Activated naive CD8-positive, alpha-beta T cell treated with anti-CD3 and anti-CD28 coated beads for 36 hours (primary cell): ENCODE measurements at places on chromosomes 4 and X.

GRCh38 chr4:179757641-179758040 lies 2315.4 kb upstream of the AGA start:
- no peak for DNase-seq

GRCh38 chrX:106404512-106404911 lies 207.3 kb upstream of the RADX start:
- no peak for DNase-seq

- DNase-seq, result no peak
Measured at GRCh38 chr4:66893807-66894206, 651.5 kb downstream of the CENPC start.

GRCh38 chr4:25406081-25406692 lies 29.1 kb downstream of the ANAPC4 start:
- DNase-seq, result no peak

- DNase-seq, result no peak
Measured at GRCh38 chr4:153260553-153261300, 56.5 kb downstream of the TRIM2 start.

DNA sequence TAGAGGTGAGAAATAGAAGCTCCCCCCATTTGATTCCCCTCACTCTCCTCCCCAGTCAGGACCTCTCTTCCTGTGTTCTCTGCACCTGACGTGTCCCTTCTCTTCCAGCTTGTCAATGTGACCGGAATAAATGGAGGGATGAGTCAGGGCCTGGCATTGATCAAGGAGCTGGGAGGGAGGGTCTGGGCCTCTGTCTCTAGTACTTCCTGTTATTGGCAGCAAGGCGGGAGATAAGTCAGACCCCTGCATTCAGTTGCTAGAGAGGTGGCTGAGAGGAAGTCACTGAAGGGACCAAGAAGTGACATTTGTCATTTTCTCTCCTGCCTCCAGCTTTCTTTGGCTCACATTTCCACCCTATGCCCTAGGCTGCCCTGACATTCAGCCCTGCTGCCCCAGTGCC lies 35.1 kb upstream of the ZNF41 start:
- DNase-seq, result no peak

GRCh38 chr4:184988611-184989010 lies 29.7 kb upstream of the HELT start:
- no peak for DNase-seq

- DNase-seq, result peak; percentile 30
Measured at GRCh38 chr4:102500352-102500695, 835 bp upstream of the NFKB1 start.

DNA sequence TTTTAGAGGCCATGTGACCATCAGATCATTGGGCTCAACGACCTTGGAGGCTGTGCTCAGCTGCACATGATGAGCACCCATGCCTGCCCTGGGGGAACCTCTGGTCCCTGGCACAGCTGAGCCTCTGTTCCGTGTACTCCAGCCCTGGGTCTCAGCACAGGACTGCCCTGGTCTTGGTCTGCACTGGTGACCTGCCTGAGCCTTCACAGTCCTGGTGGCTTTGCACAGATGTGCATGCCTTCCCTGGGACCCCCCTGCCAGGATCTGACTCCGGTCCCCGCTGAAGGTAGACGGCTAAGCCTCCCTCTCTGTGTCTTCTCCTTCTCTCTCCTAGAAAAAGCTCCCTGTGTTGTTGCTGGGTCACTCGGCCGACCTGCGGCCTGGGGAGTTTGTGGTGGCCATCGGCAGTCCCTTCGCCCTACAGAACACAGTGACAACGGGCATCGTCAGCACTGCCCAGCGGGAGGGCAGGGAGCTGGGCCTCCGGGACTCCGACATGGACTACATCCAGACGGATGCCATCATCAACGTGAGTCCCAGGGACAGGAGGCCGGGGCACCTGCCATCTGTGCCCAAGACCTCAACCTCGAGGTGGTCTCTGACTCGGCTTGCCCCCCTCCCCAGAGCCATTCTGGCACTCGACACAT lies 21.6 kb downstream of the HTRA3 start:
- no peak for DNase-seq

DNA sequence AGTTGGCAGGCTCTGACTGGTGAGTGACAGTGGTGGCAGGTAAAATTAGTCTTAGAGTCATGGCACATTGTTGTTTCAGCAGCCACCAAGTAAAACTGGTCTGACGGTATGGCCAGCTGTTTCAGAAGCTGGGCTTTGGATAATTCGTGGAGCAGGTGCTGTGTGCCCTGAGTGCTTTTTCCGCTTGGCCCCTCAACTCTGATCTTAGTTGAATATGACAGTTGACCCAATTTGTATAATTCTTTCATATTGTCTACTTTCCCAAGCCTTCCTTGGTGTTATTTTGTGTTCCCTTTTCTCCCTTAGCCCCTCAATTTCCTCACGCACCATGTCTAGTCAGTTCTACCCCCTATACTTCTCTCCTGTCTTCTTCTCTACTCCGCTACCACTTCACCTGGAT lies 32.0 kb downstream of the CDS1 start:
- DNase-seq, result no peak

DNA sequence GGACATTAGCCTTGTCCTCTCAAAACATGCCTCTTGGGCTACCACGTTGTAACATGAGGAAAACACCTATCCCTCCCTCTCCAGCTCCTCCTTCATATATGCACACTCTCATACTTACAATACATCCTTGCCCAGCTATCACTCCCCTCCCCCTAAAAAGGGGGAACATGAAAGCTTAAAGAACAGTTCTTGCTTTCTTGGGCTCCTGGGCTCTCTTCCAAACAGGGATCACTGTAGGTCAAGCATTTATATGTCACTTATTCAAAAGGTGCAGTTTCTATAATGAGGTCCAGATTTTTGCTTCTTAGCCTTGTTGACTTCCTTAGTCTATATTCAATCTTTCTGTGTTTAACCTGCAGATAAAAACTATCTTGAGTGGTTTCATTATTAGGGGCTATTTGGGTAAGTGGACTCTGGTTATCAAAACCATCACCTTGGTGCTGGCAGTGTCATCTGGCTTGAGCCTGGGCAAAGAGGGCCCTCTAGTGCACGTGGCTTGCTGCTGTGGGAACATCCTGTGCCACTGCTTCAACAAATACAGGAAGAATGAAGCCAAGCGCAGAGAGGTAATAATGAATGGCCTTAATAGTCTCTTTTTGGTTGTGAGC lies 119.4 kb downstream of the AKAP4 start:
- no peak for DNase-seq

GRCh38 chr4:66855956-66856355 lies 689.3 kb downstream of the CENPC start:
- DNase-seq, result no peak

- DNase-seq, result no peak
Measured at GRCh38 chr4:16110199-16110598, 26.4 kb upstream of the PROM1 start.

DNA sequence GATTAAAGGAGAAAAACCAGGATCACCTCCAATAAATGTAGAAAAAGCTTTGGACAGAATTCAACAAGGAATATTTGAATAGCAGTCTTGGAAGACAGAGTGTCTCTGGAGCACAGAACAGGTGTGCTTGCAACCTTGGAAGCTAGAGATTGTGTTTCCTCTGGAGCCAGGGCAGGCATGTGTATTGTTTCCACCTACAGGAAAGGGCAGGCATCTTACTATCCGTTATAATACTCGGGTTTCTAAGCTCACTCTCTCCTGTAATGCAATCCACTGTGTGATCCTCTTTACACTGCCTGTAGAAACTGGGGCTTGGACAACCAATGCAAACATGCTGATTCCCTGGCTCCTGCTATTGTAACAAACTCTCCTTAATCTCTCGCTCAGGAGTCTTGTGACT lies 14.4 kb downstream of the CCDC110 start:
- DNase-seq, result no peak

- DNase-seq, result no peak
Measured at GRCh38 chr4:682490-683172, 6.3 kb downstream of the SLC49A3 start.

- no peak for DNase-seq
Measured at GRCh38 chr4:153905231-153905630, 116.3 kb upstream of the SFRP2 start.

DNA sequence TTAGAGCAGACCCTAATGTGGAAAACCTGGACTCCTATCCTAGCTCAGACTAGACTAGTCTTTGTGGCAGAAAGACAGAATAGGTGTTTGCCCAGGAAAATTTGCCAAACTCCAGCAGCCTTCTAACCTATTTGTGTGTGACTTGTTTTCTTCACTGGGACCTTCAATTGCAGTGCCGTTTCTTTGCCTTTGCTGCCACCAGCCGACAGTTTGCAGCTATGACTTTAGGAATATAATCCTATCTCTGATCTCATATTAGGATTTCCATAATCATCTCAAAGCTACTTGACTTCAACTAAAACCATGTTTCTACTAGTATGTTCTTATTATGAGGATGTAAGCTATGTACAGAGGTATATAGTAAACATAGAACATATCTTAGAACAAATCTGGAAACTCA lies 60.2 kb upstream of the PGAM4 start:
- DNase-seq, result no peak

- peak; percentile 31 for DNase-seq
Measured at GRCh38 chrX:65581661-65582339, 47.2 kb upstream of the LAS1L start.

- no peak for DNase-seq
Measured at GRCh38 chr4:61070269-61070668, 129.9 kb upstream of the ADGRL3 start.

DNA sequence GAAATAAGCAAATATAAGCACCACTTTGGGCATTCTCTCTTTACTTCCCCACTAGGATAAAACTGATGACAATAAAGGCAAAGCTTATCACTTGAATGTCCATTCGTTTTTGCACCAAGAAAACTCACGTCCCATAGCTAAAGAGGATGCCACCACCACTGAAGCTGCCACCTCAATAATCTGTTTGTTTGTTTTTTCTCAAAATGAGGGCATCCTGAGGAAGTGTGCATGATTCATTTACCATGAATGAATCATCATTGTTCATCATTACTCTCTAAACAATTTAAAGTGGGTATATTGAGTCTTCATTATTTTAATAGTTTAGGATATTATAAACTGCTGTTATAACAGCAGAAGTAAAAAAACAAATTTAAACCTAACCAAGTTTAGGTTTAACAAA lies 168.2 kb downstream of the DCTD start:
- no peak for DNase-seq

GRCh38 chrX:136766785-136767103 lies 14.0 kb downstream of the ARHGEF6 start:
- no peak for DNase-seq

DNA sequence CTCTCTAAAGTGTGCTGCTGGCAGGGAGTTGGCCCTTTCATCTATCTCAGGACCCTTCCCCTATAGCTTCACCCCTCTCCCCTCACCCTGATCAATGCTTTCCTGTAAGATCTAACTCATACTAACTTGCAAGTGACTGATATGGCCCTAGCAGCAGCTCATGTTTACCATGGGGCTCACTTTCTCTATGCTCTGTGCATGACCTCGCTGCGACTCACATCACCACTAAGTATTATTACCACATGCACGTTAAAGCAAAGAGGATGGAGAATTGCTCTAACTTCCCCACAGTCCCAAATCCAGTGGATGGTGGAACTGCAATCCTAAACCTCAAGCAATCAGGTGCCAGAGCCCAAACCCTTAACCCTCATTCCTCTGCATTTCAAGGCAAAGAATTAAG lies 626.6 kb downstream of the MID1IP1 start:
- DNase-seq, result no peak

DNA sequence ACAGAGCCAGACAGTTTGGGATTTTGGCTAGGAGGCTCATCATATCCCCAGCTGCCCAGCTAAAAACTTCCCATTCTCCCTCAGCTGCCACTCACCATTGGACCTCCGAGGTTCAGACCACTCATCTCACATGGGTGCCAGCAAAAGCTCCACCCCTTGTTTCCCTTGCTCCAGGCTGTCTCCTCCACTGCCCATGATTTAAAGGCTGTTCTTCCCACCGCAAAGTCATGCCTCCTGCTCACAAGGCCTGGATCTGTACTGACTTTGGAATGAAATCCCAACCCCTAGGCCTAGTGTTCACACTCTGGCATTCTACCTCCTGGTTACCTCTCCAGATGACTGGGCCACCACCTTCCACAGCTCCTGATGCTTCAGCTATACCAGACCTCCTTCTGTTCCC lies 142.2 kb upstream of the EOLA2 start:
- DNase-seq, result no peak

DNA sequence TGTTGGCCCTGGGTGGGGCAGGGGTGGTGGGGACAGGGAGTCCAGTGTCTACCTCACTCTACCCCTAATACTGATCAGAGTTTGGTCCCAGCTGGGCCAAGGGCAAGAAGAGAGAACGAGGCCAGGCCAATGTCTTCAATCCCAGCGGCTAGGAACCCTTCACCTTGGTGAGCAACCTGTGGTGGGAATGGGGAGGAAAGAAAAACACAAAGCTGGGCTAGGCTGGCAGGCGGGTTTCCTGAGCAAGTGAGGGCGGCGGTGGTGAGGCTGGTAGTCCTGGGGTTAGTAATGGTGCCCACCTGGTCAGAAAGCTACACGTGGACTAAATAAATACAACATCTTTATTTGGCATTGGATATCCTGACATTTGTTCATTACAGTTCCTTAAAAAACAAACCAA lies 5.6 kb downstream of the PQBP1 start:
- no peak for DNase-seq

- DNase-seq, result no peak
Measured at GRCh38 chr4:47862297-47862696, 24.4 kb upstream of the CORIN start.

DNA sequence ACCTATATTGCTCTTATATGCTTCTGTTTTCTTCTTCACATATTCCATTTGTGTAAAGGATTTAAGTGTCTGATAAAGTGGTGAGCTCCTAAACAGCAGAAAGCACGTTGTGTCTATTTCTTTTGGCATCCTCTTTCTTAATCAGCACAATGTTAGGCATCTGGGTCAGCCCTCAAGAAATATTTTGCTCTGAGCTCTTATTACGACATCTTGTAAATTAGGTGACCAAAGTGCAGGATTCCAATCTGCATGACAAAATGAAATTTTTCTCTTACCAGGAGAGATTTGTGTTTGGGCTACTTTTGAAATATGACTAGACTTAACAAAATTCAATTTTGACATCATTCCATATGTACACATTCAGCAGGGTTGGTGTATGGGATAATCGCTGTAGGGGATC lies 210.0 kb upstream of the IGFBP7 start:
- no peak for DNase-seq

- no peak for DNase-seq
Measured at GRCh38 chr4:3215733-3216132, 33.2 kb upstream of the MSANTD1 start.

DNA sequence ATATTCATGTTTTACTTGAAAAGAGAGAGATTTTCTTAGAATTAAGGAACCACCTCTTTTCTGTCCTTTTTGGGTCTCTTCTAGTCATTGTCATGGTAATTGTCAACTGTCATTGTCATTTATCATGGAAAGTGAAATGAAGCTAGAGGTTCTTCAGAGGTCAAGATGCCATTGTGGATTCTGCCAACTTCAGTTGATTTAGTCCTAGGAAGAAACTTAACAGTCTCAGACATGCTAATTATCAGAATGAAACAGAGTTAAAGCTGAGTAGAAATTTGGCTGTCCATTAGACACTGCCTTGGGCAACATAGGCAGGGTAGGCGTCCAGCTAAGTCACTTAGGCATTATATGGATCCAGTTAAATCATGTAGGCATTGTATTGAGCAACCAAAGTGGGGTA lies 796.1 kb upstream of the ADGRL3 start:
- no peak for DNase-seq
